ENCODE measurements at places on chromosomes 4 and X.
A peak's percentile ranks its signal among the peaks of the same experiment; 100 is the strongest.

- no peak for DNase-seq
These were observed 87.7 kb upstream of the WWC2 start for GRCh38 chr4:183011213-183011907.

- no peak for DNase-seq
These were observed 145.8 kb upstream of the HCCS start for GRCh38 chrX:10965174-10965798.

DNA sequence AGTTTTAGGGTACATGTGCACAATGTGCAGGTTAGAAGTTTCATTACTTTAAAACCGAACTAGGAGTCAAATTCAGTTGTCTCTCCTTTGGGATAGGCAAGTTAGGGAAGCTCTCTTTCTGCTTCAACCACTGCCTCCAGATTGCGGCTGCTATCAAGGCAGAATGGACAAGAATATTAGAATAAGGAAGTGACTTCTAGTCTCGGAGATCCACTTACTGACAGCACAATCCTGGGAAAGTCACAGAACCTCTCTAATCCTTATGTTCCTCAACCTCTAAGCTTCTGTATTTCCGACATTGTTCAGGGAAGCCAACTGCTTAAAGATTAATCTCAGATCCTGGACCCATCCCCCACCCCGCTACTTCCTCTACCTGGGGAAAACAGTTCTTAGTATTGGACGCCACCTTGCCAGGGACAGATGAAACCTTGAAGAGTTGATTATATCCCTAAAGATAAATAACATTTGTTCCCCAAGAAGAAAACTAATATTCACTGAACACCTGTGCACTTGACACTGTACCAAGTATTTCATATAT lies 2.1 kb downstream of the NUP62CL start:
- no peak for DNase-seq

DNA sequence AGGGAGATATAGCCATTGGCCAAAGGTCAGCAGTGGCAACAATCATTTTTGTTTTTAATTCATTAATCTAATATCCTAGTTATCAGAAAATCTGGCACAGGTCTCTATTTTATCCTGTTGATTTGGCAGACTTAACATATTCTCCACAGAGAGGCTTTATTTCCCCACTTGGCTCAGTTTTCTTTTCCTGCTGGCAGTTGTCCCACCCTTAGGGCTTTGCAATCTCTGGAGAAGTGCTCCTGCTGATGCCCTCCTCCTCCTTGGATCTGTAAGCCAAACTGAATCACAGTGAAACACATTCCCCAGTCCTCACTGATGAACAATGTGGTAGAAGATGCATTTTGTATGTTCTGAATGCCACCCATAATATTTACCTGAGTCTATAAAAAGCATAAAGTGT lies 889.7 kb downstream of the PDHA2 start:
- DNase-seq: no peak

- DNase-seq: no peak
These were observed 12.6 kb upstream of the MXD4 start for GRCh38 chr4:2274320-2275043.

DNA sequence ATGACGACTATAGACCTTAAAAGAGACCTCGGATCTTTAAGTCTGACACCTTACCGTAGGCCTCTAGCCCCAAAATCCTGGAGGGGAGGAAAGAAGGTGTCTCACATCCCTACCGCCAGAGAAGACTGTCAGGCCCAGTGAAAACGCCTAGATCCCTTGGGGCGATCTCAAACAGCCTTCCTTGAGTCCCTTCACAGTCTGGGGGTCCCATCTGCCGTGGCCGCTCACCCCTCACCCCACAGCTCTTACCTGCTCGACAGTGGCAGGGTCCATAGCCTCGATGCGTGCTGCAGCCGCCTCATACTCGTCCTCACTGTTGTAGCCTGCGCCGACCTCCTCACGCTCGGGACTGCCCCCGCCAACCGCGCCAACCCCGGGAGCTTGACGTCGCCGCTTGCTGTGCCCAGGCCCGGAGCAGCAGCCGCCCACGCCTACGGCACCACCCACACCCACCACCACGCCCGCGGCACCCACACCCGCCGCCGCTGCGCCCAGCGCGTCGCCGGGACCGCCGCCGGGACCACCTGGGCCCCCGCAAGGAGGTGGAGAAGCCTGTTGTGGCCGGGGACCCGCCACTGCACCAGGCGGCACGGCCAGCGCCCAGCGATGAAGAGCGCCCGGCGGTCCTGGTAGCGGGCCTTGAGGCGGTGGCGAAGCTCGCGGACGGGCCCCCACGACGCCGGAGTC lies 536 bp downstream of the OTUD5 start:
- DNase-seq: peak; percentile 36

DNA sequence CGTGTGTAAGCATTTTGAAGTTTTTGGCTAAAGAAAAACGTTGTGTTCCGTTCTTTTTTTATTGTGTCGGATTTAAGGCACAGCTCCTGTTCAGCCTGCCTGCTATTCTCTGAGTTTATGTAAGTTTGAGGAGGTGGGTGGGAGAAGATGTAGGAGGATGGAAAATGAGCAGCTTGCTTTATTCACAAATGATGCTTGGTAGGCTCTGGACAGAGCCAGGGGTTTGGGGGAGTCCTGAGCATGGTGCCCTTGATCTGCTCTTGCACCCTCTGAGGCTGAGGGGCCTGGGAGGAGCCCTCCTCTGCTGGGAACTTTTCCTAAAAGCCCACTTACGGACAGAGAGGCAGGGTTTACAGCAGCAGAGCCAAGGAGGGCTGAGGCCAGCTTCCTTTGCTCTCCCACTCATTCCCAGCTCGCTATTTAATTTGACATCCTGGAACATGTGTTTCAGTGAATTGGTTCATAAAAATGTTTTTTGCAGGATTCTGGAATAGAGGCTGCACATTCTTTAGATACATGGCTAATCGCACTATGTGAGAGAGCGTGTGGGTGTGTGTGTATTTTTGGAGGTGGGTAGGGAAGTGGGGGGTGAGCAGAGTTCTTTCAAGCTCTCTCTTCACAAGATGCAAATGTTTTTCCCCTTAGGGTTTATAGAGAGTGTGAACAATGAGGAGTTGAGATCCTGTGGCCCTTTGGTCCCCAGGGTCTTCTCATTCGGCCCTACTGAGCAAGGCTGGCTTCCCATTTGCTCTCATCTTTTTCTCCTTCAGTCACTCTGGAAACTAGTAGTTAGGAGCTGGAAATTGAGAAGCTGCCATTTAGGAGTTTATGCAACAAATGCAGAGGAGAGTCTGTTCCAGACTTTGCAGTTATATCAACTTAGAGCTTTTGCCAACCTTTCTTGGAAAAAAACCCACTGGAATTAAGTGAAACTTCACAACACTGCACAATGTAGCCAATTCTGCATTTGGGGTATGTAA lies 32.1 kb downstream of the TMEM131L start:
- DNase-seq: no peak

Data from stimulated activated CD8-positive, alpha-beta memory T cell treated with anti-CD3 and anti-CD28 coated beads, Interleukin-15, amount 100 ng/mL, for 4 hours (primary cell).